ENCODE measurements at places on chromosomes 5 and 9.

GRCh38 chr9:4042231-4042630, 257.6 kb downstream of the GLIS3 start:
- no peak for DNase-seq

DNA sequence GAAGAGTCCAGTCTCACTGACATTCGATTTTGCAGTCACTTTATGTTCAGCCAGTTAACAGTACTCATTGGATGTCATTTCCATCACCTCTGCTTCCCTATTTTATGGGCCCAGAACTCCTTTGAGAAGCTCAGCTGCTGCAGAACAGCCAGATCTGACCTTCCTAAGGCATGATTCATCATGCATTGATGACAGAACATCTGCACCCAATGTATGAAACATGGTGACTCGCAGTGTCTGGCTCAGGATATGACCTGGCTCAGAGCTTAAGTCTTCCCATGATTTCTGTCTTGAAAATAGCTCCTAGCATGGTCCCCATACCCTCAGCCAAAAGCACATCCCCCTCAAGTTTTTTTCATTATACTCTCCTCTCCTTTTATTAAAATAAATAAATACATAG, 92.6 kb upstream of the TRIM32 start:
- no peak for DNase-seq

DNA sequence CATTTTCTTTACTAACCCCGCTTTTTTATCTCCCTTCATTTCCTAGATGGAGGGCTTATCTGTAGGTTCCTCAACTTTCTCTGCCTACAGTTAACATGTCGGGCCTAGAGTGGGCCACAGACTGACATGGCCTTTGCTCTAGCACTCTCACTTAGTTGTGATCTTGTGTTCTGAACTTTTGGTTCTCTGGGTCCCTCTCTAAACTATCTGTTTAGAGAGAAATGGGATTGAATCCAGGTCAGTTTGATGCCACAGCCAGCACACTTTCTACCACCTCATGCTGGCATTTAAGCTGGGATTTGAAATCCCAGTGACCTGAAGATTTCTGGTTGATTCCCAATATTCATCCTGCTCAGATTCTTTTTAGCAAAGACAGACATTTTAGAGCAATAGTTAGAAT, 388.5 kb upstream of the PAPPA start:
- DNase-seq: no peak

DNA sequence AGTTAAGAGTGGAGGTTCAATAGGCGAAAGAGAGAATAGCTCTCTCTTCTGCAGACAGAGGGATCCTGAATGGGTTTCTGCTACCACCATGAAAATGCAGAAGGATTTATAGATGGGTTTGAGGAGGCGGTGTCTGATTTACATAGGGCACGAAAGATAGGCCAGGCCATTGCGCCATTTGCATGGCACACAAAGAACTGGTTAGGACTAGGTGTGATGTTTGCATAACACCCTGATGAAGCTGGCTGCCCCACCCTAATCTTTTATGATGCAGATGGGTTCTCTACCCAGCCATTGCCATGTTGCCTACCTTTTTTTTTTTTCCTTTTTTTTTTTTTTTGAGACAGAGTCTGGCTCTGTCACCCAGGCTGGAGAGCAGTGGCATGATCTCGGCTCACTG, 51.4 kb upstream of the PDZD2 start:
- DNase-seq: no peak

GRCh38 chr5:176578391-176578808, 29.3 kb downstream of the CDHR2 start:
- peak; percentile 95 for DNase-seq

DNA sequence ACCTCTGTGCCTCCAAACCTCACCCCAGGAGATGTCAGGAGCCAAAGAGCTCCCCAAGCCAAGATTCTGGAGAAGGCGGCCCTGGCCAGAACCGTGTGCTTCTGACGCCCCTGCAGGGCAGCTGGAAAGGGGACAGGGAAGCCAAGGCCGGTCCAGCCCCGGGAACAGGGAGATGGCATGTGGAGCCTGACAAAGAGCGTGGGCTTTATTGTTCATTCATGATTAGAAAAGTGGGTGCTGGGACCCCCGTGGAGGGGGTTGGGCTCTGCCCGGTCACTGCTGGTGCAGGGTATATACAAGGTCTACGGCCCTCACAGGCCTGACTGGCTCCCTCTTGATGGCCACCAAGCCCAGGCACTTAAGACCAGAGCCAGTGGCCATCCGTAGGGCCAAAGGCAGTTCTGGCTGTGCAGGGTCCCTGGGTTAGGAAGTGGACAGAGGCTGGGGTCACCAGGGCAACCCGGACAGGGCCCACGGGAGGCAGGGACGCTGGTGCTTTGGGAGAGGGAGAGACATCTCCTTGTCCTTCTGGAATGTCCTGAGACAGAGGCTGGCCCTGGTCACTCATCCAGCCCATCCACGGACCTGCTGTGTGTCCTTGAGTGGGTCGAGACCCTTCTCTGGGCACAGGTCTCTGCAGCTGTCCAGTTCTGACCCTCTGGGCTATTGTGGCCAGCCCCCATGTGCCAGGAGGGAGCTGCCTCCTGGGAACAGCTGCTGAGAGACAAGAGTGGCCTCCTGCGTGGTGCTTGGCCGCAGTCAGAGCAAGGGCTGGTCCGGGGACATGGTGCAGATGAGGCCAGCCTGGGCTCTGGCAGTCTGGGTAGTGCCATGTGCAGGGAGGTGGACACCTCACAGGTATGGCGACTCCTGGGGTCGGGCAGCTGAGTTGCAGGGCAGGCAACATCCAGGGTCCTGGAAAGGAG, 12.5 kb downstream of the NINJ1 start:
- DNase-seq: no peak

DNA sequence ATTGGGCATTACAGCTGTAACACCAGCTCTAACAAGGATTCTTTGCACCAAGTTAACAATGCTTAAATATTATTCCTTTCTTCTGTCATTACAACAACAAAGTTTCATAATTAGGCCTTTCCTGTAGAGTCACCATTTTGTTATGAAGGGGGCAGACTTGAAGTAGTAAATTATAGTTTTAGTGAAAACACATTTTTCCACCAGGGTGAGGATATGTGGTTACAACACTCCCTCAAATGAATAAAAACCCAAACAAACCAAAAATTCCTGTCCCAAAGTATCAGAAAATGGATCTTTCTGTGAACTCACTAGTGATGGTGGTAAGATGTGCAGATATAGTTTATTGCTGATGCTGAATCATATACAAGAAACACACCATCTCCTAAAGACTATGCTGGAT, 250.5 kb upstream of the TUT7 start:
- DNase-seq: no peak

DNA sequence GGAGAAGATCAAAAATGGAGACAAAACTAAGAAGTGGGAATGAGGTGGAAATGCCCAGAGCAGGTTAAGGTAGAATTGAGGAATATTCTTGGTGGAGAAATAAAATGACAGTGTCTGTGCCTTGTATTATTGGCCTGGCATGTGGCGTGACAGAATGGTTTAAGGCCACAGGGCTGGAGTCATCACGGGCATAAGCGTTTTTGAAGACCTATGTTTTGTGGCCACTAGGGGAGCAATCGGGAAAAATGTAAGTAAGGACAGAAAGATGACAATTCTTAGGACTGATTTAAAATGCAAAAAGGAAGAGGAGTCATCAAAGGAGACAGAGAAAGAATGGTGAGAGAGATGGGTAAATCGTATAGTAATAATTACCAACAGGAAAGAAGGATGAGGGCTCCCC, 72.2 kb upstream of the EPB41L4A start:
- DNase-seq: no peak

DNA sequence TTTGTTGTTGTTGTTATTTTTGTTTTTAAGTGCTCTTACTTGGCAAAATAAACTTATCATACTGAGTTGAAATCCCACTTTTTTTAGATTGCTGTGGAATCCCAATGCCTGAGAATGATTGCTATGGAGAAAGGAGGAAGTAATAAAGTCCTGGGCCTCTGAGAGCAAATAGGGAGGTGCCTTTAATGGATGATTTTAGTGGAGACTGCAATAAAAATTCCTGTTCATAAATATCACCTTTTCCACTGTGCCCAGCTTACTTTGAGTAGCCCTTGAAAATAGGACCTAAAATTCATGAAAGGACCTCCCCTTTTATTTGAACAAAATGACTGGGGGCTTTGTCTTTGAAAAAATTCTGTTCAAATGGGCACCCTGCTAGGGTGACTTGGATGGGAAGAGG, 21.8 kb upstream of the ANKH start:
- DNase-seq: no peak

DNA sequence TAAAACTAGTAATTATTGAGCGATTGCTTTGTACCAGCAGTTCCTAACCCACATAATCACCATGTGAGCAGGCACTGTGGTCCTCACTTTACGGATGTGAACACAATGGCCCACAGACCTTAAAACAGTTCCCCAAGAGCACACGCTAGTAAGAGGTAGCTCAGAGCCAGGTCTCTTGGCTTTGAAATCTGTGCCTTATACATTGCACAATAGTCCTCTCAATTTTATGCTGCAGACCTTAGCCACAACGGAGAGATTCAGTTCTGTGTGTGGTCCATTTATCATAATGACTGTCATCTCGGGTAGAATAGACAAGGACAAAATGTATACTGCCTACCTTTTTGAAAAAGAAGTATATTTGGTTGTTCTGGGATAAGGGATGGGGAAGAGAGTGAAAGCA, 289.0 kb upstream of the ANKRD55 start:
- no peak for DNase-seq

GRCh38 chr9:23412458-23412857, 413.6 kb downstream of the ELAVL2 start:
- no peak for DNase-seq

DNA sequence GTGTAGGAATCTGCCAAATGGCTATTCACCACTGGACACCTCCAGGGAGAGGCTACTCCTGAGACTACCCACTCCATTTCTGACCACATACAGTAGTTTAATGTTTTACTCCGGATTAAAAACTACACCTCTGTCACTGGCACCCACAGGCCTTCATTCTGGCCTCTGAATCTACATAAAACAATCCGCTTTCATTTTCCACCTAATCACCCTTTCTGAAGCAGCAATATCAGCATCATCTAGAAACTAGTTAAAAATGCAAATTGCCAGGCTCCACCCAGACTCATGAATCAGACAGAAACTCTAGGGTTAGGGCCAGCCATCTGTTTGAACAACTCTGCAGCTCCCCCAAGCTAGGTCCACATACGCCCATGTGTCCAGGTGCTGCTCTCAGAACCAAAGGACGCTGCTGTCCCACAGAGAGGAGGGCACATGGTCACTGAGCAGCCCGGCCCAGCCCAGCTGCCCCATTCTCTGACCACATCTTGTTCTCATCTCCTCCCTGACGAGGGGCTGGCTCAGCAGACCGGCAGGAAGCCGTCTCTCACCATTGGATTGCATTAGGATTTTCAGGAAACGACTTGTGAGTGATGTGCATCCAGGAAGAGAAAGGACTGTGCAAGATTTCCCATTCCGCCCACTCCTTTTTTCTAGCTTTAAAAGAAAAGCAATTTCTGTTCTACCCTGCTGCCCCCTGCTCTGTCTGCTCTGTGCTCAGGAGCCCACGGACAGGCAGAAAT, 34.7 kb downstream of the ADAM19 start:
- no peak for DNase-seq

- DNase-seq: no peak
These were observed 154.8 kb upstream of the LHFPL2 start for GRCh38 chr5:78803353-78803752.

GRCh38 chr5:18888821-18889220, 1099.2 kb downstream of the CDH18 start:
- no peak for DNase-seq

DNA sequence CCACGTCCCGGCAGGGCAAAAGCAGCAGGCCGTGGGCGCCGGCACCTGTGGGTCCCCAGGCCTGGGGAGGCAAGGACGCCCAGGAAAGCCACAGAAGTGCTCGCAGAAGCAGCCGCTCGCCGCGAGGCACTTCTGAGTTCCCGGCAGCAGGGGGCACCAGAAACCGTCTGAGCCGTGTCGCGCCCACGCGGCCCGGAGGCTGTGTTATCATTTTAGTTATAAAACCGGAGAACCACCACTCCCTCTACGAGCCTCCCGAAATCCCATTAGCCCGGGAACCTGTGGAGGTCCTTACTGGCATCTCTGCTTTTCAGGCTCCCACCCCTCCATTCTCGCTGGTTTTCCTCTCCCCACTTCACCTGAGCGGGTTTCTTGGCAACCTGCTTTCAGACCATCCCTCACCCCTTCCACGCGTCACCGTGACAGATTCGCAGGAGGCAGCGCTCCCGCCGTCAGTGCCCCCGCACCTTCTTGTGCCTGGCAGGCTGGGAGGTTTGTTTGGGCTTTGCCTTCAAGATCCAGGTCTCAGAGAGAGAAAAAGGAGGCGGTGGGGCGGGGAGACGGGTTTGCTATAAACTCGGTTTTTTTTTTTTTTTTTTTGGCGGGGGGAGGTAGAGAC, 2.3 kb downstream of the GDNF start:
- DNase-seq: peak; percentile 77

DNA sequence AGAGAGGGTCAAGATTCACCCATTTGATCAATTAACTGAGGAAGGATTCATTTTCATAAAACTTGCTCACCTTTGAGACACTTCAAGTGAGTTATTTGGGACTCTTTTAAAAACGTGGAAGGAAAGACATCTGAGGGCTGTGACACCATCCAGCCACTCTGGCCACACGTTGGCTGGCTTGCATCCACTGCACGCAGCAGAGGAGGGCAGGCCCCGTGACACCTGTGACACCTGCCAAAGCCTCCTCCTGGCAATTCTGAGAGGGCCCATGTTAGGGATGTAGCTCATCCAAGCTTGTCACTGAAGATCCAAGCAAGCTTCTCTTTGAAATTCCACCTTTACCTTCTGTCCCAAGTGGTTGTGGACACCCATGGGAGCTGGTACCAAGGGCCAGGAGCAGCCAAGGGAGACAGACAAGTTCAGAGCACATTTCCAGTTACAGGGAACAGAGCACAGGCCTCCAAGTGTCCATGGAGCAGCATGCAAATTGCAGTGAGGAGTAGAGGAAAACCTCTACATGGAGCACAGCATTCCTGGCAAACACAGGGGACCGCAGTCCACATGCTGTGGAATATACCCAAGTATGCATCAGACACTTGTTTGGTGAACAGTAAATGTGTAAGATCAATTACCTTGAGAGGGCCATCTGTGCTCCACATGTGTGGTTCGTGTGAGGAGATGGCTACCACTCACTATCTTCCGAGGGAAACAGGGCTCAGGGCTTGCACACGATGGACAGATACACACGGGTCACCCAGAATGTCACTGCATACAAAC, 4.8 kb downstream of the PRSS3 start:
- no peak for DNase-seq

- no peak for DNase-seq
These were observed 337.3 kb upstream of the RFX3 start for GRCh38 chr9:3863111-3863528.

- DNase-seq: no peak
These were observed 47.8 kb downstream of the KDM4C start for GRCh38 chr9:6805532-6805931.

GRCh38 chr5:177310757-177311391, 824 bp downstream of the MXD3 start:
- DNase-seq: no peak

DNA sequence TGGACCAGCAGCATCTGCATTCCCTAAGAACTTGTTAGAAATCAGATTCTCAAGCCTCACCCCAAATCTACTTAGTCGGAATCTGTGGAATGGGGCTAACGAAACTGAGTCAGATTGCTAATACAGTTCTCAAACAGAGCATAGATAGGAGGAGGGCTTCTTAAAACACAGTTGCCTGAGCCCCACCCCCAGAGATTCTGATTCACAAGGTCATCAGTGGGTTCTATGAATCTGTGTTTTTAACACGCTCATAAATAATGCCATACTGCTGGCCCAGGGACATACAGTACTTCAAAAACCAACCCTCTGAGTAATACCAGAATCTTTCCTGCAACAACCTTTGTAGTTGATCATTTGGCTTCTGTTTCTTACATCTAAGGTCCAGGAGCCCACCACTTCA, 32.9 kb upstream of the GARNL3 start:
- DNase-seq: no peak

GRCh38 chr5:87150630-87151029, 117.1 kb upstream of the RASA1 start:
- DNase-seq: no peak

All from T47D (cell line).